ENCODE measurements at places on chromosomes 6 and 20.

- DNase-seq = no peak
These were observed 81.2 kb downstream of the EZR start for GRCh38 chr6:158737710-158738615.

DNA sequence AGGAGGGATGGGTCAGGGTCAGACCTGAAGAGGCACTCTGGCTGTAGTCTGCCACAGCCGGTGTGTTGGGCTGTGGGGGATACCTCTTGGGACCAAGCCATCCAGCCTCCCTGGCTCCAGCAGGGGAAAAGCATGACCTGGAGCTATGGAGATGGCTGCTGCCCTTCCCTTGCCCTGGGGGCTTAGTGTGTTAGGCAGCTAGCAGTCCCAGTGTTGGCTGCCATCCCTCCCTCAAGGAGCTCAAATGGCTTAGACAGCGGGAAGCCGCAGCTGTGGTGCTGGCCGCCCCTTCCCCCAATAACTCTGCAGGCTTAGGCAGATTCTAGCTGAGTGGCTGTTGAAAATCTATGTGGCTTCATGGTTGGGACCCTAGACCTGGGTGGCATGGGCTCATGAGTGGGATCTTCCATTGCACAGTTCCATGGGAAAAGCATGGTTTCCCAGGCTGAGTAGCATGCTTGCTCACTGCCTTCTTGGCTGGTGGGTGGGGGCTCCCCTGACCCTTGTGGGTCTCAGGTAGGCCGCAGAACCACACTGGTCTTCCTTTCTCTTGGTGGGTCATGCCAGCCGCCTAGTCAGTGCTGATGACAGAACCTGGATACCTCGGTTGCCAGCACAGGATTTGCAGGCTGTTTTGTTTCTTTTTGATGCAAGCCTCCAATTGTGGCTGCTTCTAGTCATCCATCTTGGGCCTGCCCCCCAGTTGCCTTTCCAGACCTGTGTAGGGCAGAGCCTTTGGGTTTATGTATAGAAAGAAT, 69.0 kb upstream of the AHI1 start:
- DNase-seq = no peak

DNA sequence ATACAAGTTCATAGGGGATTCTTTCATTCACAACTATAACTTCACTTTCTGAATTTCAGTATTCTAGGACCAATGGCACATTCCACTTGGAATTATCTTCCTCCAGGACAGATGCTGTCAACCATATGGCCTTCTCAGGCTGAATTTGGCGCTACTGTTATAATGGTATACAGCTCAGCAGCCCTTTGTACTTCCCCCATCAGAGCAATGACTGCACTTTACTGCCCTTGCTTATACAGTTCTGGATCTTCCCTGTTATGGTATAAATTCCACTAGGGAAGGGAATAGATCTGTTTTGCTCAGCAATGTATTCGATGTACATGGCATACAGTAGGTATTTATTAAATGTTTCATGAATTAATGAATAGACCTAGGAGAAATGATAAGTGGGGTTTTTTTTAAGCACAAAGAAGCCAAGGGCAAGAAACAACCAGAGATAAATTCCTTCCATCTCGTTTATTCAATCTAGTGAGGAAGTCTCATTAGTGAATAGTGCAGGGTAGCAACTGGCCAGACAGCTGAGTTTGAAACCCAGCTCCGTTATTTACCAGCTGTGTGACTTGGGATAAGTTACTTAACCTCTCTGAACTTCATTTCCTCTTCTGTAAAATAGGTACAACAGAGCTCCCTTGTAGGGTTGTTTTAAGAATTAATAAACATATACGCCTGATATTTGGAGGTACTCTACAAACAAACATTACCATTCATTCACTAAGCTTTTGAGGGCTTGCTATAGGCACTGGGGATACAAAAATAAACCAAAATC, 97.1 kb upstream of the PRDM1 start:
- DNase-seq = no peak

DNA sequence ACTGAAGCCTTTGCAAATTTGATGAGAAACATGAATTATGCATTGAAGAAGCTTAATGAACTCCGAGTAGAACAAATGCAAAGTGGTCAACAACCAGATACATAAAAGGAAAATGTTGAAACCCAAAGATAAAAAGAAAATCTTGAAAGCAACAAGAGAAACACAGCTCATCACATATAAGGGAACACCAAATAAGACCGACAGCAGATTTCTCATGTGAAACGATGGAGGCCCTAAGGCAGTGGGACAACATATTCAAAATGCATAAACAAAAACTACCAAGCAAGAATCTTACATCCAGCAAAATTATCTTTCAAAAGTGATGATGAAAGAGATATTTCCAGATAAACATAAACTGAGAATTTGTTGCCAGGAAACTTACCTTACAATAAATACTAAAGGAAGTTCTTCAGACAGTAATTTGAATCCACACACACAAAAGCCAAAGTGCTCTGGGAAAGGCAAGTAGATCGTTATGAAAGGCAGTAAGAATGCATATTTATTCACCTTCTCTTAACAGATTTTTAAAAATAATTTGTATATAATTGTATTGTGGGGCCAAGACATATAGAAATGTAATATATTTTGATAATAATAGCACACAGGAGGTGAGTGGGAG, 22.5 kb downstream of the SLC52A3 start:
- DNase-seq = no peak

DNA sequence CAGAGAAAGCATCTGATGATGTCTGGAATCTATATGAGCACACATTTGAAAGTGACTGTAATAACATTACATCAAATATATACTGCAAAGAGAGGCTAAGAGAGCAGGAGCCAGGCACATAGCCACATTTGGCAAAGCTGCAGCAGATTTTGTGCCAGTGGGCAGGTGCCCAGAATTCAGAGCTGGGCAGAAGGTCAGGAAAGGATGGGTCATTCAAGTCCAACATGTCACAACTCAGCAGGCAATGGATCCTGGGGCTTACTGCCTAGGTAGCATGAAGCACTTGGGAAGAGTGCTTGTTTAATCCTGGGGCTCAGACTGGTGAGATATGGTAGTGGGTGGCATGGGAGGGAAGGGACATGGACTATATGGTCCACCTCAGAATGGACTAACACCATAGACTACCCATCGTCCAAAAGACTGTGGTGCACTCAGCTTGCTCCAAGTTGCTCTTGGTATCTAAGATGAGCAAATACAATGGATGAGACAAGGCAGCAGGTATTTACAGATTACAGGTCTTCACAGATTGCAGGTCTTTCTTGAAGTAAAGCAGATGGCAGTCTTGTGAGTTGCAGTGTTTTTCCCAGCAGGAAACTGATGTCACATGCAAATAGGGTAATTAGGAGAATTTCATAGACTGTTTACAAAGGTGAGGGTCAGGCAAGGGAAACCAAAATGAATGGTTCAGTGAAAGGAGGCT, 31.2 kb upstream of the SHLD1 start:
- no peak for DNase-seq

DNA sequence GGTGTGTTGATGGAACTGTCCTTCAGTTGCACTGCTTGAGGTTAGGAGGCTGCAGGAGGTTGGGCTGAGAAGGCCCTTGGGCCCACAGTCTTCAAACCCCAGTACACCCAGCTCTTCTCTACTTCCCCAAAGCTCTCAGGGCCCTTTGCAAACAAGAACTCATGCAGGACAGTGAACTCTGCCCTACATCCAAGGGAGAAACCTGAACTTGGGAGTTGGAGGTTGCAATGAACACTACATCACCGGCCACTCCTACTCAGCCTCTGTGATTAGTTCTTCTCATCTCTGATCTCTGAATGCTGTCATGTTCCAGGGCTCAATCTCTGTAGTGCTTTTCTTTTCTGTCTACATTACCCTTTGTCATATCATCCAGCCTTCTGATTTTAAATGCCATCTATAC, 148.5 kb upstream of the PDE7B start:
- DNase-seq = no peak

GRCh38 chr6:40383348-40384115, 203.6 kb downstream of the LRFN2 start:
- DNase-seq = no peak

All from AG04449 (cell line).